IMR-90 (cell line): ENCODE measurements at places on chromosomes 5 and 9. TPM values are rescaled to one million over a fixed set of nuclear protein-coding genes. Genes with fewer than 3 reads are reported as not detected.
A peak's percentile ranks its signal among the peaks of the same experiment; 100 is the strongest.

Gene ADGRV1
- under 0.01 TPM in 2 replicates for total RNA-seq

Gene ECM2
- under 0.01 and 0.36 TPM in 2 replicates for total RNA-seq

Gene KCNT1
- not detected in 2 replicates for total RNA-seq

Gene NPDC1
- 2.7 and 2.8 TPM in 2 replicates for total RNA-seq

Gene GADD45G
- total RNA-seq, result not detected in 2 replicates

Gene ITGA2
- 83.6 and 93.4 TPM in 2 replicates for total RNA-seq

Gene SPTAN1
- 327 and 345 TPM in 2 replicates for total RNA-seq

Gene AK3
- total RNA-seq, result 24.7 and 33.3 TPM in 2 replicates

Gene PRDM9
- total RNA-seq, result not detected in 2 replicates

Gene STPG3
- total RNA-seq, result not detected in 2 replicates

Gene SETX
- 55.0 and 67.8 TPM in 2 replicates for total RNA-seq

Gene CDX1
- total RNA-seq, result 0.18 TPM in 1 of 2 replicates, not detected in the other

Gene ADGRD2
- not detected in 2 replicates for total RNA-seq

Gene BARX1
- not detected in 2 replicates for total RNA-seq

Gene MEIKIN
- total RNA-seq, result not detected in 2 replicates

Gene FOXD4L4
- total RNA-seq, result under 0.01 TPM in 1 of 2 replicates, not detected in the other

Gene DMRT1
- total RNA-seq, result under 0.01 TPM in 1 of 2 replicates, not detected in the other

DNA sequence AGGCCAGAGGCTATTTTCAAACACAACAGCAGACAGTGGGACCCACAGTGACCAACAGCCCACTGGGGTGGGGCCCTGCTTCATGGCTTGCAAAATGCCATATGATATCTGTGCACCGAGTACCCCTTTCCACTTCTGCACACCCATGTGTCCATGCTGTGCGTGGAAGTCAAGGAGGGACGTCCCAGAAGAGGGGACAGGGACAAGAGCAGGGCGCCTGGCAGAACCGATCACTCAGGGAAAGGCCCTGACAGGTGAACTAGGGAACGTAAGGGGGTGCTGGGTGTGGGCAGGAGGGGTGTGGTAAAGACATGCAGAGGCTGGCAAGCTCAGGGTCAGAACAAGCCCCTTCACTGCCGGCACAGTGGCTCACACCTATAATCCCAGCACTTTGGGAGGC lies 7.6 kb upstream of the TTLL11 start:
- DNase-seq, result no peak

GRCh38 chr5:114467729-114468128 lies 105.9 kb downstream of the KCNN2 start:
- DNase-seq, result peak; percentile 17

- no peak for DNase-seq
Observed at GRCh38 chr5:127589309-127590030, 59.4 kb upstream of the CTXN3 start.

- DNase-seq, result peak; percentile 76
Observed at GRCh38 chr5:175920231-175920811, 47.8 kb downstream of the THOC3 start.

DNA sequence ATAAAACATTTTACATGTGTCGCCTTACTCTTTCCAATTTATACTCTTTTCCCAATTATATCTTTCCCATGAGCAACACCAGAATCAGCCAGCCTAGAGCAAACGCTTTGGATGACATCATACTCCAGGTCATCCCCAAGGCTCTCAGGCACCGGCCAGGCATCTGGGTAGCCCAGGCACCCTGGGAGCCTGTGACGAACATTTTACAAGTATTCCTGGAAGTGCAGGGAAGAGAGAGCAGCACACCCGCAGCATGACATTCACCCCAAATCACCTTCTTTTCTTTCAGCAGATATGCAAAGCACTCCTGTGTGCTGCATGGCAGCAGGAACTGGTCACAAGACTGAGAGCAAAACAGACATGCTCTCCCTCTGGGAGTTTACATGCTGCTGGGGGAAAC lies 75.7 kb upstream of the SMIM23 start:
- no peak for DNase-seq

DNA sequence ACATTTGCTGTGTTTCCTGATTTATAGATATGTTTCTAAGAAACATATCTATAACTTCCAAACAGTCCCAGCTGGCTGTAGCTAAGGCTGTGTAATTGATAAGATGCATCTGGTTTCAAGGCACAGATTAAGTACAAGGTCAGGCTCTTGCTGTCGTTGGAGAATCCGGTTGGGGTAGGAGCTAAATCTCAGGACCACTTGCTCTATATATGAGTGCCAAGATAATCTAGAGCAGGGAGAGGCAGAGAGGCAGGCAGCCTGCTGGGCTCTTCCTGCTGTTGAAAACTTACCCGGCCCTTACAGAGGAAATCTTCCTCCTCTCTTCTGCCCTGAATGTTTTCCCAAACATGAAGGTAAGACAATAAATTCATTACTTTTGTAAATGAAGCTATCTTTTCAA lies at the start of gene C7:
C7 (plus strand) TSS at position 234 of the 400 bp plus-strand sequence; CDS start at position 348, 114 bp downstream.
- DNase-seq, result peak; percentile 19

- DNase-seq, result no peak
Observed at GRCh38 chr9:82736701-82737100, 326.2 kb downstream of the RASEF start.

DNA sequence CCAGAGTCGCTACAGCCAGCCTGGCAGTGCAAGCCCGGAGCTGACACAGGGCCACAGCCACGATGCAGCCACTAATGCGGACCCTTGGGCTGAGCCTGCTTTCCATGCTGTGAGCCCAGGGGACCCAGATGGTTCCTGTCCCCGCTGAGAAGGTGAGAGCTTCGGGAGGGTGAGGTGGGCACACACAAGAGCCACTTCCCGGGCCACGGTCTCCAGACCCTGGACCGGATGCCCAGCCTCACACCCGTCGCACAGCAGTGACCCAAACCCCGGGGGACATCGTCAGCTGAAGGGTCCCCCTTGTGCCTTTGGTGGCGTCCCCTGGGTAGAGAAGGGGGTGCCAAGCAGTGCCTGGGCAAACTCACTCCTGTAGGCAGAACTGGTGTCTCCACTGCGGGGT lies 13.4 kb downstream of the PAEP start:
- DNase-seq, result no peak

DNA sequence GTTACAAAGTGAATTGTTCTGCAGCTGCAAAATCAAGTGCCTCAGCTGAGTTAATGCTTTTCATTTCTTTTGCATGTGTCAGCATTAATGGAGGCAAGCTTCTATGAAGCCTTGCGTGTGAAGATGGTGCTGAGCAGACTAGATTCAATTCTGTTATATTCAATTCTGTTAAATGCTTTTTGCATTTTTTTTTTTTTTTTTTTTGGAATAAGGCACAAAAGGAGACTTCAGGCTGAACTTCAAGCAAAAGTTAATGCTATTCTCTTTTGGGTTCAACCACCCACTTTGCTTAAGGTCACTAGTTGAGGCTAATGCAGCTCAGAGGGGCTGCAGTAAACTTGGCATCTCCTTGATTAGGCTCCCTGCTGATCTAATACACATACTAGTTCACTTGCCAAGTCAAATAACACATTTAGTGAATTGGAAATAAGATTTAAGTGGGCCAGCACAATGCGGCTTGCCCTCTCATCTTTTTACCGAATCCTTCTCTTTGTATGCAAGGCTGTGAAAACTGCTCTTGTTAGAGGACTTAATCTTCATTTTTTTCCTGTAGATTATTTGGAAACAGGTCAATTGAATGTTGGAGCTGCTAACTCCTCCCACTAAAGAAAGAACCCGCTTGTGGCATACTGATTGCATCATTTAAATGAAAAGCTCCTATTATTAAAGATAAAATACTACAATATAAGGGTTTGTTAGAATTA lies 1020.2 kb downstream of the NR2F1-AS1 start:
- peak; percentile 59 for DNase-seq

- DNase-seq, result peak; percentile 8
Observed at GRCh38 chr5:14872070-14872989, 752 bp upstream of the ANKH start.

DNA sequence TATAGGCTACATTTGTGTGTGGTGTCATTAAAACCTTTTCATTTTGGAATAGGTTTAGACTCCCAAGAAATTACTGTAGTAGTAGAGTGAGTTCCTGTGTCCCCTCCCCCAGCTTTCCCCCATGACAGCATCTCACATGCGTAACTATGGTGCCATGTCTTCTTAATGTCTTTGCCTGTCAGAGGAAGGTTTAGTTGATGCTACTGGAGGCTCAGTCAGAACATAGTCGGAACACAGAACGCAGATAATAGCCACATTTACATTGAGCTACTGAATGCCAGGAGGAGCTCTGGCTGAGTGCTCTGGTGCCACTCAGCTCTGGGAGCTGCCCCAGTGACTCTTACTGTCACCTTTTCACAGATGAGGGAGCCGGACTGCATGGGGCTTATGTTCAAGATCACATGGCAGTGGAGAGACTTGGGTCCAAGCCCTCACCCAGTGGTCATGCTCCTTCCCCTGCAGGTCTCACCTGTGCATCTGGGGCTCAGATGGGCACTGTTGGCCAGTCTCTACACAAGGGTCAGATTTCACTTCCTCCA lies 223.6 kb downstream of the AOPEP start:
- DNase-seq, result no peak

- no peak for DNase-seq
Observed at GRCh38 chr5:43592363-43592762, 10.6 kb upstream of the NNT start.

GRCh38 chr5:73998489-73998888 lies 372.5 kb downstream of the ARHGEF28 start:
- no peak for DNase-seq

- DNase-seq, result peak; percentile 99
Observed at GRCh38 chr5:17249029-17249634, 31.7 kb downstream of the BASP1 start.

DNA sequence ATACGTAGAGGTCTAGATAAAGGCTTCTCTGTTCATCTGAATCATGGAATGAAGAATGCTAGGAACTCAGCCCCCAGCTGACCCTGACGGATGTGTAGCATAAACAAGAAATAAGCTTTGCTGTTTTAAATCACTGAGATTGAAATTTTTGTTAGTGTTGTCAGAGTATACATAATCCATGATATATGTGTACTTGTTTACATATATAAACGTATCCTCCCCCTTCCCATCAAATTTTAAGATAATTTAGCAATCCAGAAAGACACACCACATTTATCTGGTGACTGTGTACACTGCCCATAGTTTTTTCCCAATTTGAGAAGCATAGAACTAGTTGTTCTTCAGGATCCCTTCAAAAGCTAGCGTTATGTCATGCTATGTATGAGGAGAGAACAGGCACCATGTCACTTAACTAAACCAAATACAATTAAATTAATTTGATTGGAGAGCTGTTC lies 80.8 kb upstream of the OSMR start:
- peak; percentile 84 for DNase-seq

DNA sequence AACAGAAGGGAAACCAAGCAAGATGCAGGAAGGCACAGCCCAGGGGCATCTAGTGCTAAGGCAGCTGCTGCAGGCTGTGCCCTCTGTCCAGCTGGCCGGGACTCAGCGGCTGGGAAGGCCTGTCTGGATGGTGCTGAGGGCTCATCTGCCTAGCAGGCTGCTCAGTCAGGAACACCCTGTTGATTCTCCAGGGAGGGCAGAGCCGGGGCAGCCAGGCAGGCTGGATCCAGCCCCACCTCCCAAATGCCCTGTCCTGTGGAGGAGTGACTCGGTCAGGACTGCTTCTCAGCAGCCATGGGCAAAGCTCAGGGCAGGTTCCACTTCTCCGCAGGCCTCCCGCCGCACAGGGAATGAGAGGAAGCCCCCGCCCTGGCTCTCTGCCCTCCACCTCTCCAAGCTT lies 7.8 kb upstream of the LCN9 start:
- DNase-seq, result no peak

- DNase-seq, result peak; percentile 55
Observed at GRCh38 chr9:21559402-21560280, 77.5 kb upstream of the IFNE start.

DNA sequence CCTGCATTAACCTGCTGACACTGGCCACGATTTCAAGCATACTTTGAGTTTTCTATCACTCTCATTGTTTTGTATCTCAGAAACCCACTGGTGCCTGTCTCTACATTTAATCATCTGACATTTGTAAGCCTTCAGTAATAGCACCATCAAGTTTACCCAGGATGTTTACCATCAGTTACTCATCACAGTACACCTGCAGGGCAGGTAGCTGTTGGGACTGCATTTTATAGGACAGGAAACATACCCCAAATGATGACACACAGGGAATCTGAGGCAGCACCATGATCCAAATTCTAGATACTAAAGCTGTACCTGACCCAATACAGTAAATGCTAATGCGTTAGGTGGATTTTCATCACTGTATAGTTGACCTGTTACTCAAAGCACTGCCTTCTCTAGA lies 114.2 kb downstream of the FEM1C start:
- no peak for DNase-seq

GRCh38 chr5:168209997-168210396 lies 81.4 kb upstream of the WWC1 start:
- no peak for DNase-seq

DNA sequence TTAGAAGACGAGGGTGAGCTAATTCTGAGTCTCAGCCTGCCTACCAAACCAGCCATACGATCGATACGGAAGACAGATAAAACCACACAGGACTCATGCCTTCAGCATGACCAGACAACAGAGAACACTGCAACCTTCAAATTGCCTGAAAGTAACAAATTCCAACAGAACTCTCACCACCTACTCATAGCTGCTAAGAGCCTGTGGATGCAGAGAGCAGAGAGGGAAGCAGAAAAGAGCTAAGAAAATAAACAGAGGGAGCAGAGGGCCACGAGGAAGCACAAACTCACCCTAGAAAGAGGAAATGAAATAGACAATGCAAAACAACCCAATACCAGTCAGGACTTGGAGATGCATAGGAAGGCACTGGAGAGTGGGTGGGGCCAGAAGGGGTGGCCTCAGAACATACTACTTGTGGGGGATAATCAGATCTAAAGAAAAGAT lies 86.7 kb upstream of the TAS2R1 start:
- peak; percentile 96 for DNase-seq

GRCh38 chr5:156526081-156526925 lies 199.3 kb downstream of the SGCD start:
- peak; percentile 74 for DNase-seq

DNA sequence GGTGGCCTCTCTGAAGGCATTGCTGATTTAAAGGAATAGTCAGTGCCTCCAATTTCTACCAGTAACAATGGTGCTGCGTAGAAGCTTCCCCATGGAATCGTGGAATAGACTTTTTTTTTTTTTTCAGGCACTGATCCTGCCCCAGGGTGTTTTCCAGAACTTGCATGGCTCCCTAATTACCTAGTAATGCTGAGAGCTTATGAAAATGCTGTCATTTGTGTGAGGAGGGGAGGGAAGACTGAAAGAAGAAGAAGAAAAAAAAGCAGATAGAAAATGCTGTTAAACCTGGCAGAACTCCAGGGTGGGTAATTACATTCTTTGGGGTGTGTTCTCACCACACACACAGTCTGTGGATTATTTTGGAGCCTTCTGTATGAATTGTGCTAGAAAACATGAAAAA lies 4.8 kb upstream of the GRIA1 start:
- no peak for DNase-seq

GRCh38 chr9:87862536-87863268 lies 20.0 kb upstream of the SPATA31E1 start:
- peak; percentile 88 for DNase-seq

- DNase-seq, result no peak
Observed at GRCh38 chr5:22887566-22887965, 34.4 kb upstream of the CDH12 start.

- no peak for DNase-seq
Observed at GRCh38 chr9:101626295-101626694, 31.5 kb upstream of the PPP3R2 start.

GRCh38 chr9:4496497-4496896 lies 6.2 kb downstream of the SLC1A1 start:
- no peak for DNase-seq
